ENCODE measurements at places on chromosomes 16 and 17.

- DNase-seq: no peak
Observed at GRCh38 chr17:35841505-35841904, 27.2 kb downstream of the HEATR9 start.

- DNase-seq: peak; percentile 9
Observed at GRCh38 chr17:49552070-49552751, 23.5 kb upstream of the NXPH3 start.

- DNase-seq: no peak
Observed at GRCh38 chr16:14150796-14151195, 79.7 kb downstream of the MRTFB start.

DNA sequence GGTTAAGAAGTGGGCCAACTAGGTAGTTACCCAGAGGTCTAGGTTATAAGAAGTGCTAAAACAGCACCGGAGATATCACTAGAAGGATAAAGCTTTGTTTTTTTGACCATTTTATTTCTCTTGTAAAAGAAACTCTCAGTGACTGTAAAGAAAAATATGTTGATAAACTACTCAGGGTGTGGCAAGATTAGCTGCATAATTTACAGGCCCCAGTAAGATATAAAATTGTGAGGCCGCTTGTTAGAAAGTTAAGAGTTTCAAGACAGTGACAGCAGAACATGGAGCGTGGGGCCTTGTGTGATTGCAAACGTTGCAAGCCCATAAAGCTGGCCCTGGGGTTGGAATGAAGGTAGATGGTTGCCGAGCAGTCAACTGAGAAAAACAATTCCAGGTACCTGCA is 263.7 kb upstream of the EEF2KMT start:
- no peak for DNase-seq

- no peak for DNase-seq
Observed at GRCh38 chr16:85539084-85539483, 74.0 kb upstream of the GSE1 start.

- DNase-seq: no peak
Observed at GRCh38 chr17:40479754-40480480, 21.5 kb downstream of the TNS4 start.

Data from urothelium cell line (cell line).